ENCODE measurements at places on chromosomes 5 and 9. TPM values are rescaled to one million over a fixed set of nuclear protein-coding genes. Genes with fewer than 3 reads are reported as not detected.

DNA sequence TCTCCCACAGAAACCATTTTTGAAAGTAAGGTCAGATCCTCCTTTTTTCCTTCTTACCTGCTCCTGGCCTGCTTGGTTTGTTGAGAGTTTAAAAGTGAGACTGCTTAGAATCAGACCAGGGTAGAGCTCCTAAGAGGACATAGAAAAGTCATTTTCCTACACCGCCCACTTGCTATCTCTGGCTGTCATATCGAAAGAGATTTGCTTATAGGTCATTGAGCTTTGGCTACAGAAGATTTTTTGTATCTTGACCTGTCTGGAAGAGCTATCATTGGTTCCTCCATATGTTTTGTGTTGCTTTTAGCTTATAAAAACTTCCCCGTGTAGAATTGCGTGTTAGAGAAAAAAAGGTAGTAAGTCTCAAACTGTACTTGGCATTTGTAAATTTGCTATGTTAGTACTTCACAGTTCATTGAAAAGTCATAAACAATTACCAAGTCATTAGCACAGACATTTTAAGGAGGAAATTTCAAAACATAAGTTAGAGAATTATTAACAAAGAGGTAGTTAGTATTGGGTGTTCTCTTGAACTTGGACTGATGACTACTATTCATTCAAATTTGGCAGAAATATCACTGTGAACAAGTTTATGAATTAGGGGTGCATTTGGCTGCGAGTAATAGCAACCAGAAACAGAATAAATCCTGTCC, 96.6 kb downstream of the MAN2A1 start:
- H3K27ac ChIP-seq: no peak overlapping the region
- H3K4me3 ChIP-seq: no peak overlapping the region
- H3K36me3 ChIP-seq: no peaks in the 10 kb centered on the region
- H3K27me3 ChIP-seq: no peaks in the 10 kb centered on the region

GRCh38 chr5:93221-93980, 1.4 kb downstream of the PLEKHG4B start:
- no peak overlapping the region for H3K4me3 ChIP-seq
- H3K4me1 ChIP-seq: peaks cover 11% of the 10 kb centered on the region

DNA sequence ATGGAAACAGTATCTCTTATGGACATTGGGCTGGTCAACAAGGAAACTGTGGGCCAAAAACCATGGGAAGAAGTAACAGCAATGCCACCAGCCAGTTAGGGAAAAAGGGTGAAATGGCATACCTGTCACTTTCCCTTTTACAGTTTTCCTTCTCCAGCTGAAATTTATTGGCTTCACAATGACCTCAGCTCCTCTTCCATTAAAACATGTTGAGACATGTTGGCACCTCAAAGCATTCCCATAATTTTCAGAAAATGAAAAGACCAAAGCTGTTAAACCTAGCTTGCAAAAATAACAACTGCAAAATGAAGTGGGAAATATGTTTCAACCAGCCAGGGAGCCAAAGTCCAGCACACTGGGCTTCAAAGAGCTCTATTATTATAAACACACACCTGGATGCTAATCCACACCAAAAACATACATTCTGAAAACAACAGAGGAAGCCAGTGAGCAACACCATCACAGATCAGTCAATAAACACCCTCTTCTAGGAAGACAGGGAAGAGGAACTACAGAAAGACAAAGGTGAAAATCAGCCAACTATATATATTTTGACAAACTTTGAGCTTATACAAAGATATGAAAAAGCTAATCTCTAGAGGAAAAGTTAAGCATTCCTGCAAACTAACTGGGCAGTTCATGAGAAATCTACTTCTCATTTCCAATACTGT, 78.4 kb upstream of the PTGER4 start:
- no peak overlapping the region for H3K27ac ChIP-seq
- H3K4me1 ChIP-seq: no peaks in the 10 kb centered on the region
- H3K27me3 ChIP-seq: no peaks in the 10 kb centered on the region
- no peaks in the 10 kb centered on the region for H3K36me3 ChIP-seq

DNA sequence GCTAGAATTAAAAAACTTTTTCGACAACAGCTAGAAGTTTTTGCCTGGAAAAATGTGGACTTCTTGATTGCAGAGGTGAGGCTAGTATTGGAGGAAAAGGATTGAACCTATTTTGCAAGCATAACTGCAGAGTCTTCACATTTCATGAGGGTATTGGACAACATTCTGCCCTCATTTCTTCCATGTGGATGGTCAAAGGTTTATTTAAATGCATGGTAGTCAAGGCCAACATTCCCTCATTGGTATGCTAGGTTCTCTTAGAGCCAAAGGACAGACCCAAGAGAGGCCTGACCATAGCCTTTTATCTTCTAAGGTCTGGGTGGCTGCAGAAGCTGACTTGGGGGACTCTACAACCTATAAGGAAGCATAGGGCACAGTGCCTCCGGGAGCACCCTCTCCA, 11.2 kb downstream of the BHMT2 start:
- no peak overlapping the region for H3K4me3 ChIP-seq
- no peak for DNase-seq
- no peak overlapping the region for H3K27ac ChIP-seq
- H3K27me3 ChIP-seq: no peaks in the 10 kb centered on the region

DNA sequence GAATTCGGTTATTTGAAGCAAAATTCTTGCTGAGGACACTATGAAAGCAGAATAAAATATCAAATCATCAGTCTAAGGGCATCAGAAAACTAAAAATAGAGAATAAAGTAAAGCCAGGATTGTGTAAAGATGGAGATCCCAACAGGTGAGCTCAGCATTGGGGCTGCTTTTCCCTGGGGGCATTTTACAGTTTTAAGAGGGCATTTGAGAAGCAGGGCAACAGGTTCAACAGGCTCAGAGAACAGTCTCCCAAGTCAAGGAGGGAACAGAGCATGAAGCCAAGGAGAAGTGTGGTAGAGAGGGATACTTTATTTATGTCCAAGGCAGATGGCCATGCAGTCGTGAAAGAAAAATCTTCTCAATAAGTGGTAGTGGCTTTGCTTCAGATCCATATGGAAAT, 145.4 kb downstream of the SYK start:
- H3K4me3 ChIP-seq: no peak overlapping the region
- H3K27me3 ChIP-seq: no peaks in the 10 kb centered on the region
- H3K4me1 ChIP-seq: no peaks in the 10 kb centered on the region
- no peak for DNase-seq

DNA sequence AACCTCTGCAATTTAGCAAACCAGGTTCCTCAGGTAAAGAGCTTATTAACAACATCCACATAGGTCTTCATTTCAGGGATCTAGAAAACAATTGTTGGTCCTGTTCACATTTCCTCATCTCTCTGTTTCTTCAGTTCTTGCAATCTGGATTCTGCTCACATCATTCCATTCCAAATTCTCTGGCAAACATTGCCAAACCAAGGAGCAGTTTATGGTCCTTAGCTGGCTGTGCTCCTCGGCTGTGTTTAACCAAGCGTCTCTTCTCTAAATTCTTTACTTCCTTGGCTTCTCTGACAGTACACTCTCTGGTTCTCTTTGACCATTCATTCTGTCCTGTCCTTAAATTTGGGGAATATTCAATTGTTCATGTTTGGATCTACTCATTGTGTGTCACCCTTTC, 65.8 kb upstream of the RANBP3L start:
- no peak overlapping the region for H3K4me3 ChIP-seq
- H3K36me3 ChIP-seq: no peaks in the 10 kb centered on the region
- peaks cover 39% of the 10 kb centered on the region for H3K4me1 ChIP-seq
- DNase-seq: peak; percentile 14
- H3K27ac ChIP-seq: no peak overlapping the region
- no peaks in the 10 kb centered on the region for H3K27me3 ChIP-seq

GRCh38 chr5:95884511-95884910, 62.0 kb upstream of the GLRX start:
- H3K4me3 ChIP-seq: no peak overlapping the region
- DNase-seq: no peak
- no peaks in the 10 kb centered on the region for H3K27me3 ChIP-seq
- H3K4me1 ChIP-seq: peaks cover 37% of the 10 kb centered on the region

- no peak overlapping the region for H3K4me3 ChIP-seq
- DNase-seq: no peak
- no peaks in the 10 kb centered on the region for H3K27me3 ChIP-seq
- H3K36me3 ChIP-seq: no peaks in the 10 kb centered on the region
- peaks cover 11% of the 10 kb centered on the region for H3K4me1 ChIP-seq
Observed at GRCh38 chr5:133801431-133801830, 167.0 kb downstream of the C5orf15 start.

- peaks cover 38% of the 10 kb centered on the region for H3K4me1 ChIP-seq
- peak overlapping the region; percentile 42 for H3K27ac ChIP-seq
- H3K36me3 ChIP-seq: no peaks in the 10 kb centered on the region
- no peak overlapping the region for H3K4me3 ChIP-seq
- no peak for DNase-seq
- H3K27me3 ChIP-seq: no peaks in the 10 kb centered on the region
Observed at GRCh38 chr5:139131921-139132432, 66.2 kb downstream of the SIL1 start.

DNA sequence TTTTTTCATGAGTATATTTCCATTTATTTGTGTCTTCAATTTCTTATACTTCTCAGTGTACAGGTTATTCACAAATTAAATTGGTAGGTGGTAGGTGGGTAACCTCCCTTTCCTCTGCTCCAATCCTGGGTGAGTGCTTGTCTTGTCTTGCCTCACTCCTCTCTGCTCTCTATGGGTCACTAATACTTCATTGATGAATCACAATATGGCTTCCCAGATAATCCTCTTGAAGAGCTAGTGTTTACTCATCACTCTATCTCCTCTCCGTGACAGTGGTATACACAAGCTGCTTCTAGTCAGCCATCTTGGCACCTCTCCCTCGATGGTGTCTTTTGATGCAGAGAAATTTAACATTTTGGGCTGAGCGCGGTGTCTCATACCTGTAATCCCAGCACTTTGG, 331.8 kb upstream of the NMUR2 start:
- H3K27ac ChIP-seq: no peak overlapping the region
- no peaks in the 10 kb centered on the region for H3K4me1 ChIP-seq
- no peak for DNase-seq
- no peaks in the 10 kb centered on the region for H3K27me3 ChIP-seq
- no peaks in the 10 kb centered on the region for H3K36me3 ChIP-seq

DNA sequence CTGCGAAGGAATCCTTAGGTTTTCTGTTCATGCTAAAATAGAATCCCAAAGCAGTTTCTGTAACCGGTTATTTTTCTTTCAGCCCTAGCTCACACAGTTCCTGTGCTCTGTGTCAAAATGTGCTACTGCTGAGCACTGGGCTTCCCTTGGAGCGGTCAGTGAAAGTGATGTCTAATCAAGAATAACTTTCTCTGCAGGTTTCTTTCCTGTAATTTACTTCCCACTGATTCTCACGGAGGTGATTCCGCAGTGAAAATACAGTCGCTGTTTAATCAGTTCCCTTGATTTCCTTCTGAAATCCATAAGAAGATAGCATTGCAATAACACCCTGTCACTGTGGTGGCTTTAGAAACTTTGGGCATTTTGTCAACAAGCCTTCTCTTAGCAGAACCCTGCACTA, 112.0 kb upstream of the ISL1 start:
- no peaks in the 10 kb centered on the region for H3K4me1 ChIP-seq
- H3K36me3 ChIP-seq: no peaks in the 10 kb centered on the region
- H3K27ac ChIP-seq: no peak overlapping the region
- H3K27me3 ChIP-seq: no peaks in the 10 kb centered on the region

DNA sequence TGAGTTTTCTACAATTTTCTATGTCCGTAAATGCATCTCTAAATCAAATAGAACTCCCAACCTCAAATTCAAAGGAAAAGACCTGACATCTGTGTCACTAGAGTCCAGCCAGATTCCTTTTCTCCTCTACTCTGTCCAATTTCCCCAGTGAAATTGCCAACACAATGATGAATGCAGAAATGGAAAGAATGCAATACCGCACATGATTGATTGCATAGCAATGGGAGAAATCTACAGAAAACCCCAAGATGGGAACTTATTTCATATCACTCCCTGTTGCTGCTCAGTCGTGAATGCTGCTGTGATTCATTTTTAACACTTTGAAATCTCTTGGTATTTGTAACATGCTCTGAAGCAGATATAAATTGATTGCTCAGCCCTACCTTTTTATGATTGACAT, 355.1 kb upstream of the TUSC1 start:
- no peak for DNase-seq
- no peaks in the 10 kb centered on the region for H3K4me1 ChIP-seq
- no peak overlapping the region for H3K4me3 ChIP-seq
- no peaks in the 10 kb centered on the region for H3K27me3 ChIP-seq
- no peak overlapping the region for H3K27ac ChIP-seq
- no peaks in the 10 kb centered on the region for H3K36me3 ChIP-seq

DNA sequence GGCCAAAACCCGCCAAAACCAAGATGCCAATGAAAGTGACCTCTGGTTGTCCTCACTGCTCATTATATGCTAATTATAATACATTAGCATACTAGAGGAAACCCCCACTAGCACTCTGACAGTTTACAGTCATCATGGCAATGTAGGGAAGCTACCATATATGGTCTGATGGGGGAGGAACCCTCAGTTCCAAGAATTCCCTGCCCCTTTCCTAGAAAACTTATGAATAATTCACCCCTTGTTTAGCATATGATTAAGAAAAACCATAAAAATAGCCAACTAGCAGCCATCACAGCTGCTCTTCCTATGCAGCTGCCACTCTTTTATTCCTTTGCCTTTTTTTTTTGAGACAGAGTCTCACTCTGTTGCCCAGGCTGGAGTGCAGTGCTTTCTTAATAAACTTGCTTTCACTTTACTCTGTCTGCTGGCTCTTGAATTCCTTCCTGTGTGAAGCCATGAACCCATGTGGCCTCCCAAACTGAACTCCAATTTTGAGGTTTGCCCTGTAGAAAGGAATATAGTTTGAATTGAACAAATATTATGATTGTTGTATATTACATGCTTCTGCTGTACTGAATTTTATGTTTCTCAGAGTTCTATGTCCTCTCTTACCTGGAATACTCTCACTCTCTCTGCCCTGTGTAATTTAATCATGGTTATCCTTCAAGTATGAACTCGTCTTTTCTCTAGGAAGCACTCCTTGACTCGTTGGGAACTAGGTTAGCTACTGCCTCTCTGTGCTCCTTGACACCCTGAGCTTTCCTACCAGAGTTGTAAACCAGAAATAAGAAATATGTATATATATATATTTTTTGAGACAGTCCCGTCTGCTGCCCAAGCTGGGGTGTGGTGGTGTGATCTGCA, 59.8 kb downstream of the KIAA1958 start:
- no peaks in the 10 kb centered on the region for H3K27me3 ChIP-seq
- no peaks in the 10 kb centered on the region for H3K36me3 ChIP-seq
- no peak for DNase-seq
- peaks cover 63% of the 10 kb centered on the region for H3K4me1 ChIP-seq
- peak overlapping the region; percentile 29 for H3K27ac ChIP-seq

- no peaks in the 10 kb centered on the region for H3K36me3 ChIP-seq
- H3K27ac ChIP-seq: peak overlapping the region; percentile 44
- peaks cover 56% of the 10 kb centered on the region for H3K4me1 ChIP-seq
- no peak for DNase-seq
Observed at GRCh38 chr9:95091601-95092261, 225.8 kb downstream of the FANCC start.

GRCh38 chr5:127581450-127581849, 64.0 kb downstream of the PRRC1 start:
- H3K4me3 ChIP-seq: no peak overlapping the region
- no peaks in the 10 kb centered on the region for H3K27me3 ChIP-seq
- no peaks in the 10 kb centered on the region for H3K36me3 ChIP-seq

The SOHLH1 gene
- not detected for total RNA-seq

The BASP1 gene
- total RNA-seq: 4.0 TPM

The ISOC1 gene
- total RNA-seq: 23.4 TPM

The IL4 gene
- not detected for total RNA-seq

The UNC5A gene
- 0.66 TPM for total RNA-seq

The ZNF879 gene
- 2.1 TPM for total RNA-seq

The CTXN3 gene
- not detected for total RNA-seq

The RAPGEF1 gene
- total RNA-seq: 70.5 TPM

Data from body of pancreas (tissue), 4 donors.